ENCODE measurements at places on chromosomes 4 and X.

- no peak for DNase-seq
Observed at GRCh38 chr4:120277391-120277790, 210.7 kb upstream of the MAD2L1 start.

DNA sequence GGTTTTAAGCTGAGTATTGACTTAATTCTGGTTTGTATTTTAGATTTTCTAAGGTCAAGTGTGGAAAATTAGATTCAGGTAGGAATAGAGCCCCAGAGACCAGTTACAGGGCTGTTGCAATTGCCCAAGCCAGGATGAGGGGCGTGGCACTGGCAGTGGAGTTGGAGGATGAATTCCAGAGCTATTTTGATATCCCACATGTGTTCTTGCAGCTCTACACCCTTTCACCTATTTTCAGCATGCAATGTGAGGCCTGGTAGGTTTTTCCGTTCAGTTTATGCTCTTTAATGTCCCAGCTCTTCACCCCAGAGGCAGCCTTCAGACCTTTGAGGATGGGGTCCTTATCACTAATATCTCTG lies 17.9 kb upstream of the OGT start:
- no peak for DNase-seq

GRCh38 chr4:26609391-26609790 lies 25.5 kb downstream of the TBC1D19 start:
- no peak for DNase-seq

DNA sequence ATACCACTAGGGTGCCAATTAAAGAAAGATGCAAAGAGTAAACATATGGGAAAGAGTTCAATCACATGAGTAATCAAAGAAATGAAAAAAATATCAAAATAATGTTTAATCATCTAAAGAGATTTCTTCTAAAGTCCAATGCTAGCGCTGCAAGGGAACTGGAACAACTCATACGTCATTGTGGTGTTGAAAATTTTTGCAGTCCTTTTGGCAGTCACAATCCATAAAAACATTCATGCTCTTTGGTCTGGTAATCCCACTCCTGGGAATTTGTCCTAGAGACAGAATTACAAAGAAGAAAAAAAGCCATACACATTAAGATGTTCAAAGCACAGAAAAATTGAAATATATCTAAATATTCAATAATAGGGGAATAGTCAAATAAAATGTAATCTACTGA lies 4.6 kb downstream of the P2RY4 start:
- DNase-seq = no peak

GRCh38 chrX:9654929-9655328 lies 110.7 kb downstream of the GPR143 start:
- DNase-seq = no peak

GRCh38 chrX:1521459-1521956 lies 15.5 kb downstream of the P2RY8 start:
- DNase-seq = peak; percentile 47

DNA sequence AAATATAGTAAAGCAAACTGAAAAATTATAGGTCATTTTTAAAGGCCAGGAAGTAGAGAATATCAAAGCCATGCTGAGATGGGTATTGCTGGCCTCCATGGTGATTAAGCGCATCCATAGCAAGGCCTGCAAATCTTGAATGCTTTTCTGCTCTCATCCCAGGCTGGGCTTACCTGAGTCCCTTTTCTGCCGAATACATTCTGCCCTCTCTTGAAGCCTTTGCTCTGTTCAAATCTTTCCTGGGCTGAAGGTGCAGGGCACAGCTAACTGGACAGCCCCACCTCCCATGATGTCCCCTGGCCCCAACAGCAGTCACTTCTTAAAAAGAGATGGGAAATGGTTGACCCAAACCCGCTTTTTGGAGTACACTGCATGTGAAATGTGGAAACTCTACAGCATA lies 10.1 kb upstream of the EIF1AX start:
- DNase-seq = no peak

DNA sequence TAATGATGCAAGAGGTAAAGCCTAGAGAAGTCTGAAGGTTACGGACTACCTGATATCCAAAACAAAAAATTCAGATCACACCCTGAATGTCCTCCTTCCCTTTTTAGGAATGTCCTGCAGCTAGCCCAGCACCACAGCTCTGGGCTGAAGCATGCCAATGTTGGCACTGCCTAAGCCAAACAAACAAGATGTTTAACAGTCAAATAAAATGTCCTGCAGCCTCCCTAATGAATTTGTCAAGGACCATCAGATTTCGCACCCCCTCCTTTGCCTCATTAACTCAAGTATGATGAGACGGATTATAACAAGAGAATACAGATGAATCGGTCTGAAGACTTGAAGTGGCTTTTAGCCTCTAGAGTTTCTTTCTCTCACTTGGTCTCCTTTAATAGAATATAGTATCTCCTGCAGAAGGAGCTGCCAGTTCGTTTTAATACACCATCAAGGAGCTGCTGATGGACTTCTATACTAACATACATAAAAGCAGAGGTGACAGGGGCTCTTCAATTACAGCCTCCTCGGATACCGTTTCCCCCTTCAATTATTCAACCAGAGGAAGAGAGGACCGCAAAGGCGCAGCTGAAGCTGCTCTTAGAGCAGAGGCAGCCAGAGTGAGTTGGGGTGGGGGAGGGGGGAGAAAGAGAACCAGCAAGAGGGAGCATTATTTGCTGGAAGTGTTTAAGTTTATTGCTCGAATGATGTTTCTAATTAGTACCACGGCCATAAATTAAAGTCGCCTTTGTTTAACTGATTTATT lies 3.0 kb upstream of the MAB21L2 start:
- DNase-seq = no peak

DNA sequence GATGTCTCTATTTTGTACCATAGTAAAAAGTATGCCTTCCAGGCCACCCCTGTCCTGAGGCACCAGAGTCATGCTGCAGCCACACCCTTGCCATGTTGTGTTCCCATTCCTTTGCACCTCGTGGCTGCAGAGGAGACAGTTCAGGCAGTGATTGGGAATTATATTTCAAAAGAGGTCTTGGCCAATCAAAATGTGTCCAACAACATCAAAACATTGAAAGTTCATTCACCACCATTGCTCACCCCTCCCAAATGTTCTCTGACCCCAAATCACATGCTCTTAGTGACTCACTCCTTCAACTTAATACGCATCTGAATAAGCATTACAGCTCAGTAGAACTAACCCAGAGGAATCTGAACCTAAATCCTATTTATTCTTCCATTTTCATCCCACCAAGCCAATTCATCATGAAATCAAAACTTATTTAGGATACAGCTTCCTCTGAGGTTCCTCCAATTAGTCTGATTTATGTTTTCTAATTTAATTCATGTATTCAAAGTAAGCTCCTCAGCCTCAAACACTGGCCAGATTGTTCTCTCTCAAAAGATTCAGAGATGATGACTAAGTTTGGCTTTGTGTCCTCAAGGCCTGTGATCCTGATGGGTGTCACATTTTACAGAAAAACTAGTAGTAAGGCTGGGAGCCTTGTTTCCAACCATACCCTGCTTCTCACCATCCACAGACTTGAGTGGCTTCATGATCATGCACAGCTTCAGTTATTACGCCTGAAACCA lies 323.2 kb upstream of the INTU start:
- no peak for DNase-seq
